Nucleus accumbens (tissue), 56 donors: ENCODE measurements at places on chromosomes 6 and 20.

- DNase-seq = no peak
Measured at GRCh38 chr6:33259032-33259431, 12.6 kb downstream of the VPS52 start.

GRCh38 chr6:126385536-126385935, 45.6 kb downstream of the CENPW start:
- no peak for DNase-seq

DNA sequence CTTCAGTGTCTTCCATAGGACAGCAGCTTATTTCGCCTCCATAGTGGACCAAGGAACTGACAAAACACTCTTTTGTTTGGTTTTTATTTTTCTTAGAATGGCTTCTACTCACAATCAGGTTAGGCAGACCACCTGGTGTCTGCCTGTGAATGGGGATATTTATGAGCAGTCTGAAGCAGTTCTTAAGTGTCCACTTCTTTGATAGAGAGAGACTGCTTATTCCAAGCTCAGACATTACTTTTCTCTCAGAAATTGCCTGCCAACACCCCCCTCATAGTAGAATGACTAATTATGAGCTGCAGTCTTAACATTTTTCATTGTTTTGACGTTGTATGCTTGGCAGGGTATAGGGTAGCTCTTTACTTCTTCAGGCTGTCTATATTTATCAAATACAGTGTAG, 174.7 kb downstream of the ZFAND3 start:
- DNase-seq = no peak

DNA sequence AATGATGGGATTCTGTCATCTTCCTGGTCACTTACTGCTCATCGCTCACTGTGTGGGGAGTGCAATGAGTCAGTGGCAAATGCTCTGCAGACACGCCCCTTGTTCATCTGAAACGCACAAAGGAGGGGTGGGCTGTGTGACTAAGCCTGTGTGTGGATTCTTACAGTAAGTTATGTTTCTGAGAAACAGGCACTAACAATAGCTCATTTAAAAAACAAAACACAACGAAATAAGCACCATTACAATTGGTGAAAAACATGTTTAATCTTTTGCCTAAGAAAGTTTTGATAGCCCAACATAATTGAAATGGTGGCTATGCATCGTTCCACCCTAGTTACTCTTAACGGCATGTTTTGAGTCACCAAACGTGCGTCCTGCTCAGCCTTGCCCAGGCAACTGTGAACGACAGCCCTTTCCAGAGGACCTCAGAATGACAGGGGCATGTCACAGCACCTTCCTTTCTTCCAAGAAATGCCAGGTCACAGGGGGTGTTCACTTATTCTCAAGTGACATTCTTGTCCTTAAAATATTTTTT, 118.4 kb upstream of the SGK1 start:
- peak; percentile 65 for DNase-seq

DNA sequence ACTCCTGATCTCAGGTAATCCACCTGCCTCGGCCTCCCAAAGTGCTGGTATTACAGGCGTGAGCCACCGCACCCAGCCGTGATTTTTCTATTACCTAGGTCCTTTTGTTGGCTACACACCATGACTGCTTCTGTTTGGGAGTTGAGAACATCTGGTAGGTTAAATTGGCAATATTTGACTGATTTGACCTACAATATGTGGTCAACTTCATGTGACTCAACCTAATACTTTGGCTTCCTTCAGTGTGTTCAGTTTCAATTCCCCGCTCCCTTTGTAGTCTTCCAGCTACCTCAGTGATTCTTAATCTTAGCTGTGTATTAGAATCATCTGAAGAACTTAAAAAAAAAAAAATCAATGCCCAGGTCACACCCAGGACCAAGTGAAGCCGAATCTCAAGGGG, 47.4 kb downstream of the MYB start:
- DNase-seq = no peak

GRCh38 chr6:106177786-106178185, 91.7 kb downstream of the PRDM1 start:
- no peak for DNase-seq

DNA sequence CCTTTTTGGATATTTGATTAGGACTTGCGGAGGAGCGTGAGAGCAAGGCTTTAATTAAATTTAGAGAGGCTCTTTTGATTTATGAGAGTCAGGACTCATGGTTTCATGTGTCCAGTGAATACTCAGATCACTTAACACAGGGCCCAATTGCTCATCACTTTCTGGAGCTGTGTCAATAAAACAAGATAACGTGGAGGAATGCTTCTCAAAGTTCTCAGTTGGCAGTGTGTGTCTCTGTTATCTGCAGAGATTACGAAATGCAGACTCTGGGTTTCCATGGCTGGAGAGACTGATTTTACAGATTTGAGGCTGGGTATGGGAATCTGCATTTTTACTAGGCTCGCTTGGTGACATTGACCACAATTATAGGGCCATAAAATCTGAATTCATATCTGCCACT, 335.8 kb upstream of the FLRT3 start:
- DNase-seq = no peak

DNA sequence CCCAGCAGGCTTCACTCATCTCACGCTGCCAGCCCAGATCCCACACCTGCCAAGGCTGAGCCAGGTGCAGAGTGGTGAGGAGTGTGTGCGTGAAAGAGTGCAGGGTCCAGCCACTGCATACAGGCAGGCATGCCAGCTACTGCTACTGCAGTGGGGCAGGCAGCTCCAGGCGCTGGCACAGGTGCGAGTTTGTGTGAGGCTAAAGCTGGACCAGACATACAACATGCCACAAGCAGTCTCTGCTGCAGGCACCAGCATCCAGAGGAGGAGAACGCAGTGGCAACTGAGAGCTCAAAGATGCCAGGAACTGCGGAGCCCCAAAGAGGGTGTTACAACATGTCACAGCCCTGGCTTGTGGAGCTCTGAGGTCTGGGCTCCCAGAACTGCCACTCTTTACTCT, 149.8 kb downstream of the EYS start:
- DNase-seq = no peak

DNA sequence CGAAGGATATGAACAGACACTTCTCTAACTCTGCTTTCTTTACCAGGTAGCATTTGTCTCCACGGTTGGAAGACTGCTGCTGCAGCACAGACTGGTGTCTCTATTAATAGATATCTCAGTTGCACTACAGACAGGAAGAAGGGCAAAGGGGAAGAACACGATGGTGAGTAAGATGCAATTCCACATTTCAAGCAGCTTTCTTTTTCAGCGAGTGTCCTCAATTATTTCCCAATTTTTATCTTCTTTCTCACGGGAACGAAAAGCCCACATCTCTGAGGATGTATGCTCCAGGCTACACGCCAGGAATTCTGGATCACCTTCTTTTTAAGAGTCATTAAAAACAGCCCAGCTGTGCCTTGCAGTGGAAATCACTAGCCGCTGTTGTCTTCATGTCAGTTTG, 311.6 kb upstream of the ECI2 start:
- no peak for DNase-seq

- DNase-seq = no peak
Measured at GRCh38 chr6:19410481-19410880, 426.7 kb upstream of the ID4 start.

DNA sequence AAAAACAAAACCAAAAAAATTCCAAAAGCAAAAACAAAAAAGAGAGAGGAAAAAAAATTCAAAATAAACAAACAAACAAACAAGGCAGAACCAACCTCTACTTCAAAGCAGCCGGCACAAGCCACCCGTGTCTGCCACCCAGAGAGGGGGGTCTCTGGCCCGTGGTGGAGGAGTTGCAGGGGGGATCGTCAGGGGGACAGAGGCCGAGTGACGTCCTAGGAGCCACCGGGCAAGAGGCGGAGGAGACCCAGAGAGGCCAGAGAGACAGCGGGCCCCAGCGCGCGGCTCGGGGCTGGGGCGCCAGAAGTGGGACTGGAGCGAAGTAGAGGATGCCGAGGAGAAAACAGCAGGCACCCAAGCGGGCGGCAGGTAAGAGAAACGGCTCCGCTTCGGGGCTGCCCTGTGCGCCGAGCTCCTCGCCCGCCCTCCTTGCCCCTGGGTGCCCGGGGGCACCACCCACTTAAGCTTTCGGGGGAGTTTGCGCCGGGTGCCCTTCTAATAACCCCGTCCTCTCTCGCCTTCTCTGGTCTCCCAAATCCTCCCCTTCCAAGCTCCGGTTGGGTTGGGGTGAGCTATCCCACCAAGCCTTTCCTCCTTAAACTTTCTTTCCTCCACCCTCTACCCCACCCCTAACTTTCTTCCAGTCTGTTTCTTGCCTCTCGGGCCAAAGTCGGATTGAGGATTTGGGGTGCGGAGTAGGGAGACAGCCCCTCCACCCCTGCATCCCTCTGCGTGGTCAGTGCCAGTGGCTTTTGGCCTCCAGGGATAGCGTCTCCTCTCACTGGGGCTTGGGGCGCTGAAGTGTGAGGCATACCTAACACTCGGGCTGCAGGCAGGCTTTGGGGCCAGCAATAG, 1.0 kb downstream of the TSHZ2 start:
- DNase-seq = no peak

GRCh38 chr6:160859822-160860221, 131.7 kb upstream of the MAP3K4 start:
- no peak for DNase-seq

- DNase-seq = no peak
Measured at GRCh38 chr20:58238490-58238889, 10.0 kb upstream of the ANKRD60 start.

GRCh38 chr6:47075168-47075567, 33.0 kb upstream of the ADGRF1 start:
- DNase-seq = peak; percentile 7

GRCh38 chr6:25219917-25220278, 59.3 kb upstream of the CARMIL1 start:
- no peak for DNase-seq

DNA sequence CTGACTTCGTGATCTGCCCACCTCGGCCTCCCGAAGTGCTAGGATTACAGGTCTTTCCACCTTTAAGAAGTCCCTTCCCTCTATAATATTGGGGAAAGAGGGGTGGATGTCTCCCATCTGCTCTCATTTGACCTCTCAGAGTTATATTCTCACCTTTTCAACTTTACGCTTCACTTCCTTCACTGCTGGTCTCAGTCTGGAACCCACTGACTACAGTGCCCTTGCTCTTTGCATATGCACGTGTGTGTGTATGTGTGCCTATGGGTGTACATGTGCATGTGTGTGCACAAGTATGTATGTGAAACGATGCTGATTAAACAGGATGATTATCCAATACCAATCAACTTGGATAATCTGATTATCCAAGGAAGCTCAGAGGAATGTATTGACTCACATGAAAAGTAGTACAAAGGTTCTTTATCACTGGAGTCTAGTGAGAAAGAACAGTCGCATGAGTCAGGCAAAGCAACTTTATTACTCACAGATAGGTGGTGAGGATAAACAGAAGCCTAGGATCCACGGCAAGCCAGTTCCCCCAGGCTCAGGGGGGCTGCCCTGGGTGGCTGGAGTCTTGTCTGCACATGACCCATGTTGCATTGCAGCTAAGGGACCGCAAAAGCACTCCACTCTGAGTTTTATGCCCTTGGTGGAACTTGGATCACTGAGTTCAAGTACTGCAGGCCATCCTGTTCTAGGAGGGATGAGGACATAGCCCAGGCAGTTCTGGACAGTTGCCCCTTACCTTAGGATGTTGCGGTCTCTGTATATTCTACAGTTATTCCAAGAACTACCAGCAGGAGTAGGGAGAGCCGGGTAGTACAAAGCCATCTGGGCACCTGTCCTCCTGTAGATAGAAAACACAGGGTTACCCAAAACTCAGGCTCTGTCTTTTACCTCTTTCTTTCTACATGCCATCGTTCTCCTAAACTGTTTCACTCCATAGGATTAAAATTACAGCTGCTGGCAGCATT, 50.9 kb downstream of the SNRNP48 start:
- DNase-seq = no peak

DNA sequence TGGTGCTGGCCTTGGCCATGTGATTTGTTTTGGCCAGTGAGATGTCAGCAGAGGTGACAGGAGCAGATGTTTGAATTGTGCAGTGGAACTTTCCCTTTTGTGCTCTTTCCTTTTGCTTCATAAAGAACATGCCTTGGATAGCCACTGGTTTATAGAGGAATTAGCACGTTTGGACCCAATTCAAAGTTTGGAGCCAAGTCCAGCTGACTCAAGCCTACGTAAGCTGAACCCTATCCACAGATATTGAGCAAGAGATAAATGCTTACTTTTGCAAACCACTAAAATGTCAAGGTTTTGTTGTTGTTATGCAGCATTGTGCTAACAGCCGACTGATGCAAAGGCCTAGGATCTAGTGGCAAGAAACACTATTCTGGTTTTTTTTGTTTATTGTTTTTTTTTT, 230.9 kb upstream of the CITED2 start:
- no peak for DNase-seq

DNA sequence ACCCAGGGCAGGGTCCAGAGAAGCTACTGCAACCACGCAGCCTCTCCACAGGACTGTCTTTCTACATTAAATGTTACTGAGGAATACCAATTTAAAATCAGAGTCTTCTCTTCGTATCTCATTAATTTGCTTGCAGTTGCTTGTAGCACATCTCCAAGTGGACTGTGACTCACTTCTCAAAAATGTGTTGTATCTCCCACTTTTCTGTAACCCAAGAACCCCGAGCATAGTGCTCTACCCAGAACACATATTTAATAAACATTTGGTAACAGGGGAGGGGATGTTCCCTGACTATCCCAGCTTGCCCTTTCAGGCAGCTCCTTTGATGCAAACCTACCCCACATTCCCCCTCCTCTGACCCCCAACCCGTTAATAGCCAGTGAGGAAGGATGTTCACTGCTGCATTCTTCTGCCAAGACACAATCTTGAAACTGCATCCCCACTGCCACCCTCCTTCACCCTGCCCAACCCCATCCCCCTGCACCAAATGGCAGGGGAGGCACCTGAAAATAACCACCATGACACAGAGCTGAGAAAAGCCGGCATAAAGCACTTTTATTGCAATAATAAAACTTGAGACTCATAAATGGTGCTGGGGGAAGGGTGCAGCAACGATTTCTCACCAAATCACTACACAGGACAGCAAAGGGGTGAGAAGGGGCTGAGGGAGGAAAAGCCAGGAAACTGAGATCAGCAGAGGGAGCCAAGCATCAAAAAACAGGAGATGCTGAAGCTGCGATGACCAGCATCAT, 24.2 kb downstream of the FKBP1A start:
- DNase-seq = no peak

DNA sequence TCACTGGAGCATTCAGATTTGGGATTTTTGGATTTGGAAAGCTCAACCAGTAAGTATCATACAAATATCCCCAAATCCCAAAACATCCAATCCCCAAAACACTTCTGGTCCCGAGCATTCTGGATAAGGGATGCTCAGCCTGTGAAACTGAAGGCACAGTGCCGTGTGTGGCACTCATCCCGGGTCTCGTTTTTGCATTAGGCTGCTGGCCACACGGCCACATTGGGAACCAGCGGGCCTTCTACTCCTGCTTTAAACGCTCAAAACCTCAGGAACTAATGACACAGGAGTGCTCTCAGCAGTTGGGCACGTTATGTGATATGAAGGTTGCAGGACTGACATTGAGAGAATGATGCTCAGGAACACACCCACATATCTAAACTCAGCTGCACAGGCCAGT, 35.6 kb downstream of the PSMG4 start:
- no peak for DNase-seq
